ENCODE measurements at places on chromosomes 11 and 22.

DNA sequence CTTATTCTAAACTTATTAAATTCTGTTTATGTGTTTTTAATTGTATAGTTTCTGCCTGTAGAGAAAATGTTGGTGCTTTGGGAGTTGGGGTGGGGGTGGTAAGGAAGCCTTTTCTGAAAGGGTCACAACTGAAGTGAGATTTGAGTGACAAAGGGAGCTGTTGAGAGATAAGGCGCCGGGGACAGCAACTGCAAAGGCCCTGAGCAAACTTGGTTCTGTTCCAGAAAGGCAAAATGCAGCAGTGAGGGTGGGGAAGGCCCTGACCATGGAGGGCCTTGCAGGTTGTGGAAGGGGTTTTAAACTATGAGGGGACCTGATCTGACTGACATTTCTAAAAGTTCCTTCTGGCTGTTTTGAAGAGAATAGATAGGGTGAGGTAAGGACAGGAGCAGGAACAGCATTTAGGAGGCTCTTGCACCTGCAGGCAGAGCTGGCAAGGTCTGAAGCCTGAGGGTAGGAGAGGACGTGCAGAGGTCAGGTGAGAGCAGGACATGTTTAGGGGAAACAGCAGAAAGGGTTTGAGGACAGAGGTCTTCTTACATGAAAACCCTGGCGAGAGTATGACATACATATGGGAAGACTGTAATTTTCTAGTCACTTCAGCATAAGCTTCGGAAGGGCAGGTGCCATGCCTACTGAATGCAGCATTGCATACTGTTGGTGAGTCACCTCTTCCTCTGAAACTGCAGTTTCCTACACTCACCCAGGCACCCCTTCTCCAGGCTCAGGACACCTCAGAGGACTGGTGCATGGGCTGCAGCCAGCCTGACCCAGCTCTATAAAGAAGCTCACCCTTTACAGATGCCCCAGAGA is 190.7 kb downstream of the SNX19 start:
- no peak for DNase-seq

- no peak for DNase-seq
These were observed 2.3 kb downstream of the MTFP1 start for GRCh38 chr22:30427871-30428270.

DNA sequence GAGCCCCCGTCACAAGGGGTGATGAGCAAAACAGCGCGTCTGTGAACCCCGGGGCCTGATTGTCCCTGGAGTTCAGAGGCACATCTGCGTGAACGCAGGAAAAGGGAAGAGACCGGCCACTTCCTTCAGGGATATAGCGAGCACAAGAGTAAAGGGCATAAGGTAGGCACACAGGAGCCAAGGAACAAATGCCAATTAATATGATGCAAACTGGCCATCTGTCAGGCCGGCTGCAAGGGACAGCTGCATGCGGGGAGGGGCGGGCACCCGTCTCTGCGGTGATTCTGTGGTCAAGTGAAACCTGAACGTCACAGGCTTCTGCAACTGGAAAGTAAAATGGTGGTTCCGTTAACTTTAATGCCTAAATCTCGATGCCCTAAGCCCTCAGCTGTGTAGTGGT is 64.7 kb downstream of the TRIM29 start:
- no peak for DNase-seq

DNA sequence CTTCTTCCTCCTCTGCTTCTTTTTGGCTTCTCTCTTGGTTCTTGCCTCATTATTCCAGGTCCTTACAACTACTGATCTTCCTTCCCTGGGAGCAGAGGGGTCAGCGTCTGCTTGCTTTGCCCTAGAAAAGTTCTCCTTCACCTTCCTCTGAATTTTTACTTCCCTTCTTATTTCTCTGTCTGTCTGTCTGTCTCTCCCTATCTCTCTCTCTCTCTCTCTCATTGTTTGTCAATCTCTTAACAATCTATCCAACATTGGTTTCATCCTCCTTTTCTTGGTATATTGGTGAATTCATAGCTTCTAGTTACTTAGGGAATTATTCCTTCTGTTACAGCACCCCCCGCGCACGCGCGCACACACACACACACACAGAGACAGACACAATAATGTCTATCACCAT is 559.1 kb downstream of the MN1 start:
- DNase-seq = no peak

- DNase-seq = no peak
These were observed 1.2 kb downstream of the BID start for GRCh38 chr22:17772958-17773605.

DNA sequence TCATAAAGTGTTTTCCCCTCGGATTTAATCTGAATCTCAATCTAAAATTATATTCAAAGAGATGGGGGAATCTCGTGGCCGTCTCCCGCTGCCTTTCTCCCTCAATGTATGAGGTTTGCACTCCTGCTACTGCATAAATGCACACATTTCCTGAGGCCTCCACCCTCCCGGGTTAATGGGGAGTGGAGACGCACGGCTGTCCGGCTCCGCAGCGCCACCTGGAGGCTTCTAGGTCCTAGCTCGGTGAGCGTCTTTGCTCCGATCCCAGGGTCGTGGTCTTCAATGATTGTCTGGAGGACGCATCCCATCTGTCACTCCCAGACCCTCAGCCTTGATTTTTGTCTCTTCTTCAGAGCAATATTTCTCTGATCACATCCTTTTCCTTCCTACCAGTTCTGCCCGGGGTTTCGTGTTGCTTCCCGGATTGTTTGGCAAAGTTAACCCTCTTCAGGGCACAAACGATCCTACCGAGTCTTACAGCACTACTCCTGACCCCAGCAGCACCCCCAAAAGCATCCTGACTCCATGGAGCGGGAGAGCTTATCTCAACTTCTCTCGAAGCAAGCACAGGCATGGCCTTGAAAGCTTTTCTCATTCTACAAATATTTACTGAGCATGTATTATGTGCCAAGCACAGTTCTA is at the start of gene LMO1:
LMO1 (minus strand) TSS at position 110 of the 642 bp plus-strand sequence. CDS start 516 bp downstream, outside the sequence.
- no peak for DNase-seq

- DNase-seq = no peak
These were observed 12.9 kb downstream of the ZNF74 start for GRCh38 chr22:20406686-20407408.

DNA sequence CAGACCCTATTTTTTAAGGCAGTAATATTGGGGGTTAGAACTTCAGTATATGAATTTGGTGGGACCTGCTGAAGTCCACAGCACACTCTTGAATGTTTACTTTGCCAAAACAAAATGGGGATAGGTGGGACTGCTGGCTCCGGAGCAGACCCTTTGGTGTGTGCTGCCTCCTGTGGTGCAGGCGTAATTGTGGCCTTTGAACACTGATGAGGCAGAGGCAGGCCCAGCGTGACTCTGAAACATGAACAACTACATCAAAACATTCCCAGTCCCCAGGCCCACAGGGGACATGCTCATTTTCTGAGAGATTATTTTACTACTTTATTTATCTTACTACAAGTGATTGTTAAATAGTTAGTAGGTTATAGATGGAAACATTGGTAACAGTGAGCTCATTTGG is 225.0 kb upstream of the TBCEL start:
- no peak for DNase-seq

- DNase-seq = no peak
These were observed 6.9 kb downstream of the IL18BP start for GRCh38 chr11:72005347-72006260.

DNA sequence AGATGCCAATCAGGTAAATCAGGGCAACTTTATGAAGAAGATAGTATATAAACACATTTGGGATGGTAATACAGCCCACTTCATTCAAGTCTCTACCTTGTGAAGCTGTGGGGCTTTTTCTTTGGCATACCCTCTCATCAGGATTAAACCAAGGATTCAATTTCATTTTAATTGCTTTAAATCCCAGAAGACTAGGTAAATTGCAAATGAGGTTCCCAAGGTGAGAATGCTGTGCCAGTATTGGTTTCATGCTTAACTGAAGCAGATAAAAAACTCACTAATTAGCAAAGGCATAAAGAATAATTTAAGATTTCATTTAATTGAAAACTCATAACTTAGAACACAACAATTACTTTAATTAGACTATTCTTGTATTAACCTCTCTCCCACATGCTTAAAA is 1218.1 kb downstream of the FAM181B start:
- DNase-seq = no peak

GRCh38 chr11:133821776-133822175 is 23.5 kb downstream of the SPATA19 start:
- no peak for DNase-seq

DNA sequence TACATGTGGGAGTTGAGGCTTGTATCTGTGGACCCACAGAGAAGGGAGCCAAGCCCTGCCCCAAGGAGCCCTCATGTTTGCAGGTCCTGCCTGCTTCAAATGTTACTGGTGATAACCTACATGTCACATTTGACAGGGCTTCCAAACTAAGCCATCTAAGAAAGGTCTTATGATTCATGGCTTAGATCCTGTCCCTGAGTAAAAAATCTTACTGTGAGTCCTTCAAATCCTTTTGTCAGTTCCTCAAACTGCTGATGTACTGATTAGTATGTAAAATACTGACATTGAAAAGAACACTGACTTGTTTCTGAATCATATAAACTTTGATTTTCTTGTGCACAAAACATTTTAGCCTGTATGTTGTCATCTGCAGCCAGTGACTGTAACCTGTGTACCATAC is 1.0 kb upstream of the PANX1 start:
- DNase-seq = no peak

DNA sequence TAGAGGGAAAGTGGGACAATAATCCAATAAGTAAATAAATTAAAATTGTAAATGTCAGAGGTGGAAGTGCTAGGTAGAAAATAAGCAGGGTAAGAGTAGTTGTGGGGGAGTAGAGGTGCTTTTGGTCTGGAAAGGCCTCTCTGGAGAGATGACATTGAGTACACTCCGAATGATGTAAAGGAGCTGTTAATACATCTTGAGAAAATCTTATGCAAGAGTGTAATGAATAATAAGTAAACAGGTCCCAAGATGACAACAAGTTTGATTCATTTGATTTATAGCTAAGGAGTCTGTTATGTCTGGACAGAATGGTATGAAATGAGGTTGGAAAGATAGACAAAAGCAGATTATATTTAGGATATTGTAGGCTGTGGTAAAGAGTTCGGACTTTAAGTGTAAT is 87.5 kb downstream of the TMEM135 start:
- no peak for DNase-seq

GRCh38 chr22:36816636-36817524 is at the start of gene PVALB:
Gene PVALB (minus strand): TSS chr22:36817035. CDS start chr22:36817005, 30 bp downstream.
- DNase-seq = no peak
